Small intestine (tissue), 16 donors: ENCODE measurements at places on chromosomes 1 and 21.

- no peak for DNase-seq
These were observed 1.3 kb upstream of the CCT8 start for GRCh38 chr21:29074783-29075182.

GRCh38 chr1:79040424-79041082, 34.0 kb upstream of the ADGRL4 start:
- no peak for DNase-seq

GRCh38 chr1:208510192-208510952, 266.2 kb upstream of the PLXNA2 start:
- no peak for DNase-seq

DNA sequence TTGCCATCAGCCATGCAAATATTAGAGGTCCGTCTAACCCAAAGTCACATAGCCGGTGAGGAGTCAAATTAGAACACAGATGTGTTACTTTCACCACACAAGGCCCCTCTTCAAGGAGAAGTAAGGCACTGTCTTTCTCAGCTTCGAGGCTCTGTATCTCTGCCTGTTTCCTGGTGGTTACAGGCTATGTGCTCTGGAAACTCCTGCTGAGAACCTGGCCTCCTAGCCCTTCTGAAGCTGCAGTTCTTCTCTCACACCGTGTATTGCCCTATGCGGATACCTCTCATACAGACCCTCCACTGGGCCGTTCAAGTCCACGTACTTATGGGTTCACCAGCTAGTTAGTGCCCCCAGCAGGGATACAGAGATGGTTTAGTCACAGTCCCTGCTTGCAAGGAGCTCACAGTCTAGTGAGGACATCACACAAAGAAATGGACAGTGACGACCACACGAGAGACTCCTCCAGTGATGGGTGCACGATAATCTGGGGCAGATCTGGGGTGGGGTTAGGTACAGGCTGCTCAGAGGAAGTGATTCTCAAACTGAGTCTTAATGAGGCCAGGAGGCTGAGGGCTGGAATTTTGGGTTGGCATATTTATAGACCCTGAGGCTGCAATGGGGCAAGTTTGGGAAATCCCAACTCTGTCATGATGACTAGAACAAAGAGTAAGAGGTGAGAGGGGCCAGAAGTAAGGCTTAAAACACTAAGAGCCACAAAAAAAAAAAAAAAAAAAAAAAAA, 22.8 kb upstream of the ELOA start:
- DNase-seq, result no peak

DNA sequence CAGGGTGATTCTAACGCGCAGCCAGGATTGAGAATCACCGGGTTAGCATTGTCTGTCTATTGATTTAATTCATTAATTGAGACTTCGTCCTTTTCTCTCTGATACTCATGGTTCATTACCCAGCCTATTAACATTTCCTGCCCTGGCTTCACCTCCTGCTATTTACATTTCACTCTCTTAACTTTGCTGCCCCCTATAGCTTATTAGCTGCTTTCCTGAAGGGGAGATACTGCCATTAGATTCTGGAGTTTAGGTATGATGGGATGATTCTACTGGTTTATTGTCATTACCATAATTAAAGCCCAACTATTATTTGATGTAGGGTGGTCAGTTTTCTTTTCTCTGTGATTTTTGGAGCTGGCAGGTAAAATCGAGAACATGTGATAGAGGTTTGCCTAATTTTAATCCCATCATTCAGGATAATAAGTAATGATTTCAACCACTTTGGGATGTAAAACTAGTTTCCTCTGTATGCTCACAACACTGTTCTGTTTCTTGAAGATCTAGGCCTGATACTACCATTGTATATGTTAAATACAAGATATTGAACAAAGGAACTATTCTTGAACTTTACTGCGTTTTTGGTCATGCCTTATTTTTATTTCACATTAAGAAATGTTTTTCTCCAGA, 6.4 kb downstream of the PPP2R5A start:
- DNase-seq, result peak; percentile 66

- DNase-seq, result no peak
These were observed 283.3 kb downstream of the DUSP10 start for GRCh38 chr1:221458447-221459156.

DNA sequence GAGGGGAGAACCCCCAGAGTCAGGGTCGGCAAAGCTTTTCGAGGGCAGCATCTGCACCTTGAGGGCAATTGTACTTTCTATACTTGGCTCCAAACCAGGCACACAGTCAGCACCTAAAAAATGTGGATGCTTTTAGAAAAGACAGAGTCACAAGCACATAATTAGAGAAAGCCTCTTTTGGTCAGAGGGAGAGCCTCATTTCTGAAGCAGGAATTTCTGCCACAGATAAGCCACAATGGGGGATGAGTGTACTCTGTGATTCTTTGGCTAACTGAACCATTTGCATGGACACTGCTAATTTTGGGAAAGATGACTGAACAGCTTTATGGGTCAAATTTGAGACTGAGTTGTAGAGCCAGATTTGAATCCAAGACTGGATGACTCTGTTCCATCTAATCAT, 635.7 kb downstream of the KIF26B start:
- DNase-seq, result no peak

DNA sequence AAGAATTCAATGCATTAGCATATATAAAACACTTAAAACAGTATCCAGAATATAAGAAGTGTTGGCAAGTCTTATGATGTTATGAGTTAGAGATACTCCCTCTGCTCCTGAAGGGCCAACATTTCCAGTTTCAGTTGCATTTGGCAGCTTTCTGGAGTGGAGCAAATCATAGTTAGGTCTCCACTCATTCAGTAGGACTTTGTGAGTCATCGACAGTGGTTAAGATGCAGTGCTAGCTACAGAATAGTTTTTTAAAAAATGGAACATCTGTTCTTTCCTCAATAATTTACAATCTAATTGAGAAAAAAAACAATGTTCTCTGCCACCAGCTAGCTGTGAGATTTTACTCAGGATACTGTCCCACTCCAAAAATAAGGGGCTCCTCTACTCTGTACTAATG, 389.1 kb downstream of the HLX start:
- no peak for DNase-seq

- no peak for DNase-seq
These were observed 111.9 kb upstream of the C21orf91 start for GRCh38 chr21:17931080-17931479.

- DNase-seq, result peak; percentile 30
These were observed 191.2 kb upstream of the GREM2 start for GRCh38 chr1:240803151-240803550.

- DNase-seq, result no peak
These were observed 32.6 kb upstream of the RD3 start for GRCh38 chr1:211524521-211524920.

GRCh38 chr1:192940658-192941057, 118.5 kb downstream of the UCHL5 start:
- DNase-seq, result no peak

DNA sequence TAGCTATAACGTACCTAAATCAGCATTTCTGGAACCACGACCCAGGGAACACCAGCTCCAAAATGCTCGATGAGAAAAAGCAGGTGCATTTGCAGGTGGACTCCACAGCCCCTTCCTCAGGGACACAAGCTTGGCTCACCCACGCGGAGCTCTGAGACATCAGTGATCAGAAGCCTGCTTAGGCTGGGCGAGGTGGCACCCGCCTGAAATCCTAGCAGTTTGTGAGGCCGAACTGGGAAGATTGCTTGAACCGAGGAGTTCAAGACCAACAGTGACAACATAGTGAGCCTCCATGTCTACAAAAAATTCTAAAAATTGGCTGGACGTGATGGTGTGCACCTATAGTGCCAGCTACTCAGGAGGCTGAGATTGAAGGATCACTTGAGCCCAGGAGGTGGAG, 2.5 kb upstream of the TSPEAR start:
- DNase-seq, result no peak

DNA sequence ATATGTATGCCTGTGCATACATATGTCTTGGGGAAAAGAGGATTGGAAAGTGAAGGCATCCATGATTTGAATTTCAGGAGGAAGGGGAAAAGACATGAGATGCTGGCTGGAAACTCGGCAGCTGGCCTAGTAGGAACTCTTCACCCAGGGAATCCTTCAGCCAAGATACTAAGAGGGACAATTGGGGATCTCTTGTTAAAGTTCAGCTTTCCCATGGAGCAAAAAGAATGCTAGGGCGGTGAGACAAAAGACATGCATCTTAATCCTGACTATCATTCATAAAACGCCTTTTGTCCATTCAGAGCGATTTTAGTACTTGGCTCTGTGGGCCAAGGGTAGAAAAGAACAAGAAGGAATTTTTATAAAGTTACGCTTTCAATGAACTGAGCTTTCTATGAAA, 20.5 kb downstream of the PDPN start:
- DNase-seq, result no peak

- DNase-seq, result no peak
These were observed 6.2 kb upstream of the OXCT2 start for GRCh38 chr1:39777306-39777705.
